Hepatocyte (in vitro differentiated cells): ENCODE measurements at places on chromosomes 6 and 20.

- DNase-seq = no peak
Measured at GRCh38 chr20:62589150-62589498, 53.2 kb upstream of the SLCO4A1 start.

DNA sequence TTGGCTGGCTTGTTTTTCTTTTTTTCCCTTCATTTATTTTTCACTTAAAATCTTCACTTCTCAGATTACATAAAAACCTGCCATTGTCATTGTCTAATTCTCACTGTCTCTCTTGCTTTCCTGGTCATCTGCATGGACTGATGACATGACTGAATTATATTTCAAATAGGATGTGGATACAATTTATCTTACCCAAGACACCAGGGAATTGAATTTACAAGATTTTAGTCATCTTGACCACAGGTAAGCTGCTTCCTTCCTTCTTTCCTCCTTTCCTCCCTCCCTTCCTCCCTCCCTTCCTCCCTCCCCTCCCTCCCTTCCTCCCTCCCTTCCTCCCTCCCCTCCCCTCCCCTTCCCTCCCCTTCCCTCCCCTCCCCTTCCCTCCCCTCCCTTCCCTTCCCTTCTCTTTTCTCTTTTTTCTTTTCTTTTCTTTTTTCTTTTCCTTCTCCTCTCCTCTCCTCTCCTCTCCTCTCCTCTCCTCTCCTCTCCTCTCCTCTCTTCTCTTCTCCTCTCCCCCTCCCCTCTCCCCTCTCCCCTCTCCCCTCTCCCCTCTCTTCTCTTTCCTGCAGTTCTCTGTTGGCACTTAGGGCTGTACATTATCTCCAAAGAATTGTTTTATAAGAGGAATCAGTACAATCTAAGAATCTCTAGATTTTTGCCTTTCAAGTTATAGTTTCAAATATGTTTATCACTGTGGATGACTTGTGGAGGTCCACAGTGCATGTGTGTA lies 171.5 kb downstream of the CARMIL1 start:
- DNase-seq = no peak

DNA sequence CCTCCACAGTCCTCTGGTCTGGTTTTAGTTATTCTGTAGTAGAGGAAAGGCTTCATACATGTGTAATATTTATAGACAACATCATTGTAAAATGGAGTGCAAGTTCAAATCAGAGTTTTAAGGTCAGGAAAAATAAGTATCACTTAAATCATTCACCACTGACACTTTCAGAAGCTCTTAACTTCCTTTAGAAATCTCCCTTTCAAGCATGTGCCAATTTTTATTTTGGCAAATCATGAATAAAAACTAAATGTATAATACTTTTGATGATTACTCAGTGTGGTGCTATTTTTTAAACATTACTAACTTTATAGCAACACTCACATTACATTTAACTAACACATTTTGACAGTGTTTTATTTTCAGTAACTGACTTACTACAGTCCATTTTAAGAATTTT lies 112.2 kb downstream of the OGFRL1 start:
- no peak for DNase-seq

GRCh38 chr6:42450477-42451332 lies 1.0 kb downstream of the TRERF1 start:
- peak; percentile 52 for DNase-seq

DNA sequence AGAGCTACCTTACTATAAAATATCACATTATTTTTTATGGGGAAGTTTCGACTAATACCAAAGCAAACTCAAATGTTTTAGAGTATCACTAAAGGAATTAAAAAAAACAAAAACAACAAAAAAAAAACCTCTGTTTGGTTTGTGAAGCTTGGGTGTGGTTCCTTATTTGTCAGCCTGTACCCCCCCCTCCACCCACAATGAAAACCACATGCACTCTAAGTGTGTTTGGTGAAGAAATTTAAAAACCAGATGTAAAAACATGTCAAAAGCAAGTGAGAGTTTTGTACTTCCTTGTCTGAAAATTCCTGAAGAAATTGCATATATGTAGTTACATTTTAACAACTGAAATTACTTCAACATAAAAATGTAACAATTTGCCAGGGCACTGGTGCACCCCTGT lies 3.1 kb downstream of the STK38 start:
- no peak for DNase-seq

GRCh38 chr6:104108634-104109033 lies 751.1 kb downstream of the HACE1 start:
- no peak for DNase-seq

GRCh38 chr6:84547341-84547801 lies 217.0 kb downstream of the TBX18 start:
- no peak for DNase-seq

- DNase-seq = no peak
Measured at GRCh38 chr20:62603907-62604785, 38.2 kb upstream of the SLCO4A1 start.

- DNase-seq = no peak
Measured at GRCh38 chr6:20773822-20774221, 239.6 kb downstream of the CDKAL1 start.

DNA sequence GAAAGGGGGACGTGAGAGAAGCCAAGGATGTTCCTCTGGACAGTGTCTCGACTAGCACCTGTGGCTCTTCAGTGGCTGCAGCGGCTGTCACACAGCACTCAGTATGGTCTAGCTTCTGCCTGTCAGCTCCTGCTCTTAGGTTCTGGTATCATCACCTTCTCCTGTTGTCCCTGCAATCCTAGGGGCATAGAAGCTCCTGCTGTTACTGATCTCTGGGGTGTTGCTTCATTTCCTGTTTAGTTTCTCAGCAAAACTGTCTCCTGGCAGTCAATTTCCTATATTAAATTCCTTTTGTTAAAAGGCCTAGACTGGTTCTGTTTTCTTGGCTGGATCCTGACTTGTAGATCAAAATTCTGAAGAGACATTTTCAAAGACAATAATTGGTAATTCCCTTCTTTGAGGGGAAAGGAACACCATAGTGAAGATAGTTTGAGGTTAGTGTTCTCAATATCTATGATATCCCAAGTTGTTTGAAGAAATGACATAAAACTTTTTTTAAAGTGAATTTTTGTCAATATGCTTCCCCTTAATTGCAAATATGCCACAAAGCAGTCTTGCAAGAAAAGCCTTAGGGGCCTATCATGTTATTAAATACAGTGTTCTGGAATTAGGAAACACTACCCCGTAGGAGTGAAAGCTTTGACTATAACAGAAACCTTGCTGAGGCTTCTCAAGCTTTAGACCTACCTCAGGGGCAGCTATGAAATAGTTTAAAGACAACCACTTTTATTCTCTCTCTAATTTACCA lies 148.5 kb downstream of the KIF6 start:
- no peak for DNase-seq

DNA sequence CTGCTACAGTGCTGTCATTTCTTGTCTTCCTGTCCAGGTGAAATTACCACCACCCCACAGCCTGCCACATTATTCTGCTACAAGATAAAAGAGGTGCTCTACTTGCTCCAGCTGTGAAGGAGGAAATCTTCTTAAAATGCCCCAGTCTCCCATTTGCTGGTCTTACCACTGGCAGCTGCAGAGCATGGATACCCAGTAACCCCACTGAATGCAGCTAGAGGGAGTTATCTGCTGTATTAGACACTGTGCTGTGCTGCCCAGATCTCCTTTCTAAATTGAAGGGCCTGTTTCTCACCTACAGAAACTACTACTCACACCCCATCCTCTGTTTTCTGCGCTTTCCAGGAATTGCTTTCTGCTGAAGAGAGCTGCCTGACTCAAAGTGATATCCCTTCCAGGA lies 517.8 kb downstream of the PKHD1 start:
- DNase-seq = no peak

DNA sequence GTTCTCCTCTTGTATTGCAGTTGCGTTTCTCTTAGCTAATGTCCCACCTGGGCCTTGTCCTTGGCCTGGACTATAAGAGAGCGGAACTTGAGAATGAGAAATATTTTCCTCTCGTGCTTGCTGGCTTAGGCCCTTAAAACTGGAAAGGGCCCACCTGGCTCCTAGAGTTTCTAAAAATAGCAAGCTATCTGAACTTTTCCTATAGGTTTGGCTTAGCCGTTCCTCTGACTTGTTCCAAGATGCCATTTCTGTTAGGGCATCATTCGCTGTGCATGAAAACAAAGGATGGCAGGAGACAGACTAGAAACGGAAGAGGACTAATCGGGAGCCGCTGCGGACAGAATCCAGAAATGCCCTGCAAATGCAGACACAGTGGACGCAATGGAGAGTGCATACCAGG lies 4.5 kb downstream of the RIPOR3 start:
- DNase-seq = peak; percentile 43

DNA sequence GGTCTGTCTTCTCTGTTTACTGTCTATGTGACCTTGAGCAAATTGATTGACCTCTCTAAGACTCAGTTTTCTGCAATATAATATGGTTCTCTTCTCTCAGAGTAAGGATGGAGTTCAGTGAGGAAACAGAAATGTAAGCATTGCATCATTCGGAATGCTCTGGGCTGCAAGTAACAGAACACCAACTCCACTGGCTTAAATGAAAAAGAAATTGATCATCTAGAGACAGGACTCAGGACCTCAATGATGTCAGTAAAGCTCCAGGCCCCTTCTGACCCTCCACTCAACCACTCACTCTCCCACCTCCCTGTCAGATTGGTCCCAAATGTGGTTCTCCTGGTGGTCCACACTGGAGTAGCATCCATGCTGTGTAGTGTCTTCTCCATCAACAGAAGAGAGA lies 31.9 kb downstream of the FAM110A start:
- no peak for DNase-seq

- no peak for DNase-seq
Measured at GRCh38 chr6:50889497-50889896, 70.8 kb downstream of the TFAP2B start.

- no peak for DNase-seq
Measured at GRCh38 chr6:106161311-106161874, 75.3 kb downstream of the PRDM1 start.

GRCh38 chr6:116381000-116381399 lies 10.3 kb downstream of the DSE start:
- DNase-seq = no peak

DNA sequence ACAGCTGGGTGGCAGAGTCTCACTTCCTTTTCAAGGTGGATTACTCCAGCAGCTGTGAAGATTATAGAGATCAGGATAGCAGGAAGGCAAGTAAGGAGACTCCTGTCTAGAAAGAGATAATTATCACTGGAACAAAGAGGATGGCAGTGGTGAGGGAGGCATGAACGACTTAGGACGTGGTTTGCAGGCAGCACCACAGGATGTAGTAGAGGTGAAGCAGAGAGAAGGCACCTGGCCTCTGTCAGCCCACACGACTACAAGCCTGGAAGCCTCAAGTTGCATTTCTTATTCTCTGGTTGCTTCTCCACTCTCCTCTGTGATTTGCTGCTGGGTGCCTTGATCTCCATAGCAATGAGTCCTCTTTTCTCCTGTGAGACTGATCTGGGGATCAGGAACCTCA lies 62.7 kb downstream of the TSHZ2 start:
- no peak for DNase-seq

- DNase-seq = no peak
Measured at GRCh38 chr20:17519606-17520285, 11.4 kb downstream of the BFSP1 start.

DNA sequence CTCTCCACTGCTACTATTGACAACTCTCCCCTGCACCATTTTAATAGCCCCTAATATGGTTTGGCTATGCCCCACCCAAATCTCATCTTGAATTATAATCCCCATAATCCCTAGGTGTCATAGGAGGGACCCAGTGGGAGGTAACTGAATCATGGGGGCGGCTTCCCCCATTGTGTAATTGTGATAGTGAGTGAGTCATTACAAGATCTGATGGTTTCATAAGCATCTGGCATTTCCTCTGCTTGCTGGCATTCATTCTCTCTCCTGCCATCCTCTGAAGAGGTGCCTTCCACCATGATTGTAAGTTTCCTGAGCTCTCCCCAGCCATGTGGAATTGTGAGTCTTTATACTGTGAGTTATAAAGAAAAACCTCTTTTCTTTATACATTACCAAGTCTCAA lies 74.1 kb upstream of the TCF21 start:
- DNase-seq = no peak

GRCh38 chr20:37369846-37370245 lies 23.9 kb downstream of the SRC start:
- no peak for DNase-seq

DNA sequence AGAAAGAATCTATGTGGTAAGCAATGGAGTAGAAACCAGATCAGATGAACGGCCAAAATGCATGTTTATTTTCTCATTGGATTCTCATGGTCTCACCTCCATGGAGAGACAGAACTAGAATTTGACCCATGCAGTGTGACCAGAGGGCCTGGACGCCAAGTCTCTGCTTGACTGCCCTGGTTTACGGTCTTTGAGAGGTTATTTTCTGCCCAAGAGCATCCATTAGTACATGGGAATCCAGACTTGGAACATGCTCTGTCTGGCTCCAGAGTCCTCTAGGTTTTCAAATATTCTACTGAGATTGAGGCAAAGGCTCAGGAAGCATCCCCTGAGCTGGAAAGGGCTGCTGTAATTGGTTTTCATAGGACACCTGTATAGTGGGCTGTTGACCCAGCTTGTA lies 45.5 kb upstream of the UST start:
- no peak for DNase-seq

DNA sequence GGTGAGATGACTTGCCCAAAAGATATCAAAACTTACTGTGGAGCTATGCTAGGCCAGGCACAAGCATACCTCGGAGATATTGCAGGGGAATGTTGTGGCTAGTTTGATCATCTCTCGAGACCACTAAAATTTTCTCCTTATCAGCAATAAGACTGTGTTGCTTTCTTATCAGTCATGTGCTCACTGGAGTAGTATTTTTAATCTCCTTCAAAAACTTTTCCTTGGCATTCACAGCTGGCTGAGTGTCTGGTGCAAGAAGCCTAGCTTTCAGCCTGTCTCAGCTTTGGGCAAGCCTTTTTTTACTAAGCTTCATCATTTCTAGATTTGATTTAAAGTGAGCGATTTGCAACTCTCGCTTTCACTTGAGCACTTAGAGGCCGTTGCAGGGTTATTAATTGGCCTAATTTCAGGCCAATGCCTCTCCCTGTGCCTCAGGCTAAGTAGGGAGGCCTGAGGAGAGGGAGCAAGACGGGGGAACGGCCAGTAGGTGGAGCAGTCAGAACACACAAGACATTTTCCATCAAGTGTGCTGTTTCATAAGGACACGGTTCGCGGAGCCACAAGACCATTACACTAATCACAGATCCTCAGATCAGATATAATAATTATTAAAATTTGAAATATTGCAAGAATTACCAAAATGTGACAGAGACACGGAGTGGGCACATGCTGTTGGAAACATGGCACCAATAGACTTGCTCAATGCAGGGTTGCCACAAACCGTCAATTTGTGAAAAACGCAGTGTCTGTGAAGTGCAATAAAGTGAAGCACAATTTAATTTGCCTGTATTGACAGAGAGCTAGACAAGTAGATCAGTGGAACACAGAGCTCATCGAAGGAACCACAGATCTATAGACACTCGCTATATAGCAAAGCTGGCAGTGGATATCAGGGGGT lies 106.8 kb upstream of the SIRPG start:
- peak; percentile 84 for DNase-seq

- DNase-seq = peak; percentile 50
Measured at GRCh38 chr6:35596448-35597442, 84.0 kb upstream of the TULP1 start.
